Kidney epithelial cell (primary cell): ENCODE measurements at places on chromosomes 16 and 17. TPM values are rescaled to one million over a fixed set of nuclear protein-coding genes. Genes with fewer than 3 reads are reported as not detected.

Gene GPR179
- 0.04 and 0.07 TPM in 2 replicates for total RNA-seq

Gene MT1F
- 7.9 and 9.4 TPM in 2 replicates for total RNA-seq

Gene HID1
- total RNA-seq = 25.2 and 28.5 TPM in 2 replicates

Gene ACAP1
- 0.14 and 3.6 TPM in 2 replicates for total RNA-seq
